ENCODE measurements at places on chromosomes 1 and 21.

DNA sequence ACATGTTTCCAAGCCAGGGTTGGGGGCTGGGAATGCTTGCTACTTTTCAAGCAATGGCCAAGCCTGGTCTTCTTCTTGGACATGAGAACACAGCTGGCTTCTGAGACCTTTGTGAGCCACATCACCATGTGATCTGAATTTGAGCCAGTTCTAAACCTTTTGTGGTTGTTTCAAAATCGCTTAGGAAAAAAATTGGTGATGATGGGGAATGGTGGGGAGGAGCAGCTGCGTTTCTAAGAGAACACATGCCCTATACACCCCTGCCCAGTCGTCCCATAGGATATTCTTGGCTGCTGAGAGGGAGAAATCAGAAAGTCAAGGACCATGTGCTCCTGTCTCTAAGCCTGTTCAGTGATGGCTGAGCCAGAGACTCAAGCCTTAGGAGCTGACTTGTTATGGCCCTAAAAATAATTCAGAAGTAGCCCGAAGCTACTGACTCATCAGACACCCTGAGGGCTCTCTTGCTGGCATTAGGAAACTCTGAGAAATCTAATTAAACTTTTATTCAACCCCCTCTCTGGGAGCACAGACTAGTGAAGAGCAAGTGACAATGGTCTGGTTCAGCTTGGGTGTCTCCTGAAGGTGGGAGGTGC lies 30.5 kb downstream of the CCDC185 start:
- DNase-seq: no peak

GRCh38 chr1:232037774-232038388 lies 411.3 kb downstream of the DISC1 start:
- DNase-seq: peak; percentile 66

- DNase-seq: no peak
These were observed 1.3 kb upstream of the IL19 start for GRCh38 chr1:206769304-206769731.

DNA sequence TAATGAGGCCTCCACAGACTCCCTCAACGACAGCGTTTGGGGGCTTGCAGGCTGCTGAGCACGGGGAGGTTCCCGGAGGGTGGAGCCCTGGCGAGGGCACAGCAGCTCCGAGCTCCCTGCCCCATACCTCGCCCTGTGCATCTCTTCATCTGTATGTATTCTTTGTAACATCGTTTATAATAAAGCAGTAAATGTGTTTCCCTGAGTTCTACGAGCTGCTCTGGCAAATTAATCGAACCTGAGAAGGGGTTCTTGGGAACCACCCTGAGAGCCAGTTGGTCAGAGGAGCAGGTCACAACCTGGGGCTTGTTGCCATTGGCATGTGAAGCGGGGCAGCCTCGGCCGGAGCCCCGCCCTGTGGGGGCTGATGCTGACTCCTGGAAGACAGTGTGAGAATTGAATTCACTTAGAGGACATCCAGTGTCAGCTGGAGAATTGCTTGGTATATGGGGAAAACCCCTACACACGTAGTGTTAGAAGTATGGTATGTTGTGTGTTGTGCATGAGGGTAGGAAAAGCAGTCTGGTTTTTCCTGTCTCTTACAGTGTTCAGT lies 11.5 kb downstream of the SLC37A1 start:
- no peak for DNase-seq

DNA sequence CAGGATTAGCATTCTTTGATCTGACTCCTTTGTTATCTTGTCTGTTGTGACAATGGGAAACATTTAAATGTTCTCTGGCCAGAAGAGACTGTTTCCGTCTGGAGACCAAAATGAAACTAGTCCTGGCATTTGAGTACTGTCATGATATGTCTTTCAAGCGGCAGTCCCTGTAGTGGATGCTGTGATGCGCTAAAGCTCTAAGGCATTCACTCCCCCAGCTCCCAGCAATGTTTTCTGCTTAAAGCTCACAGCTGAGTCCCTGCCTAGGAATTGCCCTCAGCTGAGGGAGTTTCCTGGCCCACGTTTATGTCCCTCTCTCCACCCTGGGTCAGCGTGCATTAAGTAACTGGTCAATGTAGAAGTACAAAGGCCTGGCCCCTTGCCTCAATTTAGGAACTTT lies 109.4 kb downstream of the UCHL5 start:
- DNase-seq: no peak

- no peak for DNase-seq
These were observed 8.5 kb downstream of the ZNF644 start for GRCh38 chr1:91013302-91013701.

DNA sequence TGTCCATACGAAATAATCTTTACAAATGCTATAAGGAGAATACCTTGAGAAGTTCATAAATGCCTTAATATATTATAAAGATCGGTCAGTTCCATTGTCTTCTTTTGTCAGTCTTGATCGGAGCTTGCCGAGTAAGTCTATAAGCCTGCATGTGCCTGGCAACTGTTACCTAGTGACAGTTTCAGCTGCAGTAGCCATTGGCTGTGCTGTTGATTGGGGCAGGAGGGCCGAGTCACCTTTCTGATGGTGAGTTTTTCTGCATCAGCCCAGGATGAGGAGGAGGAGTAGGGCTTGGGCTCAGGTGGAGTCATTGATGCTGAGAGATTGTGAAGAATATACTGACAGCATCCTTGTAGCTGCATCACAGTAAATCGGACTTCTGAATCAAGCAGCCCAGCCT lies 1.9 kb upstream of the GPR52 start:
- no peak for DNase-seq
